CD8-positive, alpha-beta memory T cell (primary cell): ENCODE measurements at places on chromosomes 16 and 17. TPM values are rescaled to one million over a fixed set of nuclear protein-coding genes. Genes with fewer than 3 reads are reported as not detected.
A peak's percentile ranks its signal among the peaks of the same experiment; 100 is the strongest.

DNA sequence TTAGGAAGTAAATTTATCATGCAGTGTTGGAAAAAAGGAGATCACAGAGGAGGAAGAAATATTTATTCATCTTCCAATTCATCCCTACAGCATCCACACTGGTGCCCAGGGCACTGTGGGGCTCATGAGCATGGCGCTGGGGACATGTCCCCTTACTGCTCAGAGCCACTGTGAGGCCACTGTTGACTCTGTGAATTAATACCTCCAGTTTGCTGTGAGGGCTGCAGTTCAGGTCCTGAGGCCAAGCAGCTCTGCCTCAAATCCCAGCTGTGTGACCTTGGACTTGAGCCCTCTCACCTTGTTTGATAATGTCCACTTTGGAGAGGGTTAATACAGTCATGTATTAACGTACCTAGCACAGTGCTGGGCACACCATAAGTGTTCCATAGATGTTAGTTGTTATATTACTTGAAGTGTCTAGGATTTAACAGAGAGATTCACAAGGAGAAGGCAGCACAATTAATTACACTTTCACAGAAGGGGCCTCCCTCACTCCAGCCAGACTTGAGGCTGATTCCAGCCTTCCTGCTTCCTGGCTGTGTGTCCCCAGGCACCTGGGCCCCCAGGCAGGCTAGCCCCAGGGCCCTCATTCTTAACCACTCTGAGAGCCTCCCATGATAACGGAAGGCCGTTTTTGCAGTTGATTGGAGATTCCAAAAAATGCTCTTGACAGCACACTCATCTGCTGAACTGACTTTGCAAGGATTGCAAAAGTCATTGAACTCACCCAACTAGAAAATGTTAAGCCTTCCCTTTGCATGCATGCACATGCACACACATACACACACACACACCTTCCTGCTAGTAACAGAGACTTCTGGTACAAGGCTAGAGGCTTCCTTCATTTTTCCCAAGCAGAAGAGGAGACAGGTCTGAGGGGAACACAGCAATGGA lies 29.4 kb downstream of the KATNIP start:
- no peak for DNase-seq
- H3K27me3 ChIP-seq, result no peaks in the 10 kb centered on the region
- no peak overlapping the region for H3K27ac ChIP-seq
- no peaks in the 10 kb centered on the region for H3K4me1 ChIP-seq
- H3K36me3 ChIP-seq, result no peaks in the 10 kb centered on the region
- no peak overlapping the region for H3K4me3 ChIP-seq

GRCh38 chr17:14833201-14833785 lies 431.8 kb downstream of the PMP22 start:
- H3K27me3 ChIP-seq, result no peaks in the 10 kb centered on the region
- H3K27ac ChIP-seq, result no peak overlapping the region
- H3K4me3 ChIP-seq, result no peak overlapping the region
- H3K36me3 ChIP-seq, result no peaks in the 10 kb centered on the region
- no peak for DNase-seq
- no peaks in the 10 kb centered on the region for H3K4me1 ChIP-seq

- no peaks in the 10 kb centered on the region for H3K27me3 ChIP-seq
- DNase-seq, result no peak
- no peaks in the 10 kb centered on the region for H3K4me1 ChIP-seq
- no peaks in the 10 kb centered on the region for H3K36me3 ChIP-seq
- H3K27ac ChIP-seq, result no peak overlapping the region
These were observed 30.3 kb downstream of the CACNA1H start for GRCh38 chr16:1182950-1183907.

- H3K27ac ChIP-seq, result no peak overlapping the region
- H3K4me3 ChIP-seq, result no peak overlapping the region
- H3K27me3 ChIP-seq, result no peaks in the 10 kb centered on the region
- H3K36me3 ChIP-seq, result no peaks in the 10 kb centered on the region
- no peaks in the 10 kb centered on the region for H3K4me1 ChIP-seq
- no peak for DNase-seq
These were observed 39.5 kb upstream of the CIBAR2 start for GRCh38 chr16:85151603-85152413.

- H3K4me3 ChIP-seq, result no peak overlapping the region
- DNase-seq, result no peak
- no peak overlapping the region for H3K27ac ChIP-seq
- no peaks in the 10 kb centered on the region for H3K4me1 ChIP-seq
- H3K27me3 ChIP-seq, result no peaks in the 10 kb centered on the region
- no peaks in the 10 kb centered on the region for H3K36me3 ChIP-seq
These were observed 81.6 kb downstream of the DNAH17 start for GRCh38 chr17:78495634-78496033.

DNA sequence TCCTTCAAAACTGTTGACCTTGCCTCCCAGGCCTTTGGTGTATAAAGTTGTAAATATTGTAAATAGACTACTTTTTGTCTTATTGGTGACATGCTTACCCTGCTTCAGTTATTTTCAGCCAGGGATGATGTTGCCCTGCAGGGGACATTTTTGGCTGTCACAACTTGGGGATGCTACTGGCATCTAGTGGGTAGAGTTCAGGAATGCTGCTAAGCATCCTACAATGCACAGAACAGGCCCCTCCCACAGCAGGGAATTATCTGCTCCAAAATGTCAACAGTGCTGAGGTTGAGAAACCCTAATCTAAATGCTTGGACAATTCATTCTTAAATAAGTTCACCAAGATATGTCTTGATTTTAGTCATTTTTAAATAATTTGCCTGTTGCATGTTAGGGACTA lies 459.8 kb downstream of the PMP22 start:
- DNase-seq, result no peak
- no peaks in the 10 kb centered on the region for H3K27me3 ChIP-seq
- no peaks in the 10 kb centered on the region for H3K36me3 ChIP-seq

- DNase-seq, result no peak
- H3K4me1 ChIP-seq, result no peaks in the 10 kb centered on the region
- peaks cover 8% of the 10 kb centered on the region for H3K36me3 ChIP-seq
- no peaks in the 10 kb centered on the region for H3K27me3 ChIP-seq
- no peak overlapping the region for H3K4me3 ChIP-seq
These were observed 15.0 kb upstream of the C16orf95 start for GRCh38 chr16:87332150-87332549.

GRCh38 chr17:81376946-81377714 lies 18.1 kb upstream of the BAHCC1 start:
- no peak overlapping the region for H3K27ac ChIP-seq
- H3K27me3 ChIP-seq, result no peaks in the 10 kb centered on the region
- H3K36me3 ChIP-seq, result no peaks in the 10 kb centered on the region
- H3K4me3 ChIP-seq, result no peak overlapping the region

DNA sequence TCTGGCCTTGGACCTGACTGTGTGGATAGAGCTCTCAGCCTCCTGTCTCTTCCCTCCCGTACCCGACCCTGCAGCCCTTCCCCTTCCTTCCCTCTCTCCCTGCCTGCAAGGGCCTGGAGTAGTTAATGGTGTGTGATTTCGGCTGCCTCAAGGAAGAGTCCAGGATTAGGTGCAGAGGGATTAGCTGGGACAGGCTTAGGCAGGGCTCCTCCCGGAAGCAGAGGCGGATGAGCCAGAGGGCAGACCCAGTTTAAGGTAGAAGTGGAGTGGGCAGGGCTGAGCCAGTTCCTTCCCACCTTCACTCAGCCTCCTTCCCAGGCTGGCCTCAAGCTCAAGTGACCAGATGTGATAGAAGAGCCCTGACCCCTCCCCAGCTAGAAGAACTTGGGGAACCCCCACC lies 16.8 kb downstream of the GUCY2D start:
- H3K4me3 ChIP-seq, result no peak overlapping the region
- no peaks in the 10 kb centered on the region for H3K36me3 ChIP-seq
- no peak for DNase-seq
- H3K27me3 ChIP-seq, result peaks cover 13% of the 10 kb centered on the region

DNA sequence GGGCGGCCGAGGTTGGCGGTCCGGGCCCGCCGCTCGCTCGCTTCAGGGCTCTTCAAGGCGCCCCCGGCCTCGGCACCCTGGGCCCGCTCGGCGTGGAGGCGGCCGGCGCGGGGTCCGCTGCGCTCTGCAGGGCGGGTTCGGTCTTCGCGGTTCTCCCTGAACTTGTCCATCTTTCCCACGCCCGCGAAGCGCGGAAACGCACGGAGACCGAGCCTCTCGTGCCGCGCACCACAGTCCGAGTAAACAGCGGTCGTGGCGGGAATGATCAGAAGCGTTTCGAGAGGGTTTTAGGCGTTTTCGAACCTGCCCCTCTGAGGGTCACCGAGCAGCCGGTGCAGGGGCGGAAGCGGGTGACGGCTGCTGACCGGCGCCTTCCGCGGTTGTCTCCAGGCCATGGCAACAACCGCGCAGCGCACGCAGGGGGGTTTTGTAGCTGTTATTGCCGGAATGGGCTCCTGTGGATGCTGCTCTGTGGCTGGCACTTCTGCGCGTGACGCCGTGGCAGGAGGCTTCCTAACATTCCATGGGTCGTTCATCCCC lies 414 bp downstream of the NARF start:
- H3K27ac ChIP-seq, result peak overlapping the region; percentile 94
- peak overlapping the region; percentile 55 for H3K4me3 ChIP-seq
- H3K4me1 ChIP-seq, result peaks cover 18% of the 10 kb centered on the region
- H3K27me3 ChIP-seq, result no peaks in the 10 kb centered on the region

DNA sequence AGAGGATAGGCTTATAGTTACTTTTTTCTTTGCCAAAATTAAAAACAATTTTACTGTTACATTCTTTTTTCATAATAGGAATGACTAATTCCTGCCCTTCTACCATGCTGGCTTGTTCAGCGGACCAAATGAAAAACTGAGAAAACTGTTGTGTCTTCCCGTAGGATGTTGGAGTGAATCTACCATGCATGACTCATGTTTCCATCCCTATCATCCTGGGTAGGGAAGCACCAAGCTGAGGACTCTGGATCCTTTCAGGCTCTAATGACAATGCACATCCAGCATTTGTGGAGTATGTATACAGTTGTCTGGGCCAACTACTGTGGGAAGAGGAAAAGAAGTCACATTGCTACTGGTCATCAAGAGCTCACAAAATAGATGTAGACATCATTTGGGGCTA lies 41.1 kb upstream of the DHX8 start:
- no peaks in the 10 kb centered on the region for H3K4me1 ChIP-seq
- H3K27me3 ChIP-seq, result no peaks in the 10 kb centered on the region
- no peak overlapping the region for H3K4me3 ChIP-seq
- no peaks in the 10 kb centered on the region for H3K36me3 ChIP-seq
- no peak for DNase-seq

DNA sequence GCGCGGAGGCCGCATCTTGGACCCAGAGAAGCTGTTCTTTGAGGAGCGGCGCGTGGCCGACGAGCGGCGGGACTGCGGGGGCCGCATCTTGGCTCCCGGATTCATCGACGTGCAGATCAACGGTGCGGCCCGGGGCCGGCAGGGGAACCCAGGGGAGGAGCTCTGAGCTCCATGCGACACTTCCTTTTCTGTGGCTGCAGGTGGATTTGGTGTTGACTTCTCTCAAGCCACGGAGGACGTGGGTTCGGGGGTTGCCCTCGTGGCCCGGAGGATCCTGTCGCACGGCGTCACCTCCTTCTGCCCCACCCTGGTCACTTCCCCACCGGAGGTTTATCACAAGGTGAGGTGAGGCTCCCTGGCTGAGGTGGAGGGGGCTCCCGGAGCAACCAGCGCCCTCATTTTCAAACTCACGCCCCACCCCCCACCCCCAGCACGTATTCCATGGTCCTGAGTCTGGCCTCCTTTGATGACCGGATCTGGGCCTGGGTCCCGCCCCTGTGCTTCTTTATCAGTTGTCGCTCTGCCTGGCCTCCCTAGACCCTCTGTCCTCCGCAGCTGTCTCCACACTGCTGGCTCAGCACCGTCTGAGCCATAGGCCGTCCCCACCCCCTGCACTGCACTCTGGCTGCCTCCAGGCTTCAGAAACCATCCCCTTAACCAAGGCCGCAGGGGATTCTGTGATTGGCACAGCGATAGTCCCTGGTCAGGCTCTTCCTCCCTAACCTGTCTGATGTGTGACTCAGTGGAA lies 787 bp downstream of the AMDHD2 start:
- DNase-seq, result peak; percentile 85
- H3K27me3 ChIP-seq, result no peaks in the 10 kb centered on the region
- H3K4me3 ChIP-seq, result peak overlapping the region; percentile 58
- peaks cover 19% of the 10 kb centered on the region for H3K36me3 ChIP-seq
- peak overlapping the region; percentile 73 for H3K27ac ChIP-seq
- H3K4me1 ChIP-seq, result peaks cover 45% of the 10 kb centered on the region

DNA sequence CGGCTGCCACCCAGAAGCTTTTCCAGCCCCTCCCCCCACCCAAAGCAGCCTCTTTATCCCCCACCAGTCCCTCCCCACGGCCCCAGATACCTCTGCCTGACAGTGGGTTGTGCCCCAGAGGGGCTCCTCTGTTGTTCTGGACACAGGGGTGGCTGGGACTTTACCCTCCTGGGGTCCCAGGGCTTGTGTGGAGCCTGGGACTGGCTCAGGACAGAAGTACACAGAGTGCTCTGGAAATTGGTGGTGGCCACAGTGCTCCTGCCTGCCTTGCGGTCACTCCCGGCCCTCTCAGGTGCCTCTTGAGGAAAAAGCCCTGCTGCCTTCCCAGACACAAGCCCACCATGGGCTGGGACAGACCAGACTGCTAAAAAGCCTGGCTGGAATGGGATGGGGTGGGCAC lies 68.2 kb downstream of the RAB11FIP4 start:
- H3K27ac ChIP-seq, result no peak overlapping the region
- H3K4me1 ChIP-seq, result no peaks in the 10 kb centered on the region
- H3K36me3 ChIP-seq, result no peaks in the 10 kb centered on the region
- no peaks in the 10 kb centered on the region for H3K27me3 ChIP-seq
- H3K4me3 ChIP-seq, result no peak overlapping the region
- DNase-seq, result no peak

- no peak overlapping the region for H3K4me3 ChIP-seq
- H3K27me3 ChIP-seq, result peaks cover 4% of the 10 kb centered on the region
- no peak overlapping the region for H3K27ac ChIP-seq
- no peak for DNase-seq
- no peaks in the 10 kb centered on the region for H3K4me1 ChIP-seq
- H3K36me3 ChIP-seq, result no peaks in the 10 kb centered on the region
These were observed 30.3 kb downstream of the B4GALNT2 start for GRCh38 chr17:49162866-49163265.

DNA sequence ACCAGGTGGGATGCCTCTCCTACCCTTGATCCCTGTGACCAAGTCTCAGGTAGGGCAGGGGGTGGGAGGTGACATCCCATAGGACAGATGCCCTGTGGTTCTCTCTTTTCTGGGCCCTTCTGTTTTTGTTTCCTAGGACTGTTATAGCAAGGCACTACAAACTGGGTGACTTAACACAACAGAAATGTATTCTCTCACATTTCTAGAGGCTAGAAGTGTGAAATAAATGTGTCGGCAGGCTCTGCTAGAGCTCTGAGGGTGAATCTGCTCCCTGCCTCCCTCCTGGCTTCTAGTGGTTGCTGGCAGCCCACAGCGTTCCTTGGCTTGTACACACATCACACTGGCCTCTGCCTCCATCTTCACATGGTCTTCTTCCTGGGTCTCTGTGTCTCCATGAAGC lies 12.7 kb downstream of the CALB2 start:
- H3K27ac ChIP-seq, result no peak overlapping the region
- no peaks in the 10 kb centered on the region for H3K27me3 ChIP-seq
- H3K36me3 ChIP-seq, result no peaks in the 10 kb centered on the region
- no peak overlapping the region for H3K4me3 ChIP-seq
- no peaks in the 10 kb centered on the region for H3K4me1 ChIP-seq

GRCh38 chr16:63188086-63188771 lies 1152.0 kb upstream of the CDH8 start:
- H3K4me3 ChIP-seq, result no peak overlapping the region
- no peaks in the 10 kb centered on the region for H3K36me3 ChIP-seq
- H3K27ac ChIP-seq, result no peak overlapping the region
- no peaks in the 10 kb centered on the region for H3K4me1 ChIP-seq
- no peak for DNase-seq

The MMP25 gene
- 1.5 TPM for total RNA-seq

The ALDH3A2 gene
- total RNA-seq, result 26.3 TPM

The PYCARD gene
- 5.9 TPM for total RNA-seq

The PRR14 gene
- total RNA-seq, result 92.5 TPM

The ABCA8 gene
- not detected for total RNA-seq

The CRYBA1 gene
- not detected for total RNA-seq

The DCAF7 gene
- 102 TPM for total RNA-seq

The TPPP3 gene
- total RNA-seq, result not detected

The HID1 gene
- total RNA-seq, result 0.91 TPM

The MYLK3 gene
- 0.47 TPM for total RNA-seq

The TOB1 gene
- 34.5 TPM for total RNA-seq
